Stimulated activated CD4-positive, alpha-beta T cell treated with anti-CD3 and anti-CD28 coated beads, Interleukin-1b, Interleukin-23, amount 100 ng/mL, for 48 hours (primary cell): ENCODE measurements at places on chromosomes 12 and 14.

DNA sequence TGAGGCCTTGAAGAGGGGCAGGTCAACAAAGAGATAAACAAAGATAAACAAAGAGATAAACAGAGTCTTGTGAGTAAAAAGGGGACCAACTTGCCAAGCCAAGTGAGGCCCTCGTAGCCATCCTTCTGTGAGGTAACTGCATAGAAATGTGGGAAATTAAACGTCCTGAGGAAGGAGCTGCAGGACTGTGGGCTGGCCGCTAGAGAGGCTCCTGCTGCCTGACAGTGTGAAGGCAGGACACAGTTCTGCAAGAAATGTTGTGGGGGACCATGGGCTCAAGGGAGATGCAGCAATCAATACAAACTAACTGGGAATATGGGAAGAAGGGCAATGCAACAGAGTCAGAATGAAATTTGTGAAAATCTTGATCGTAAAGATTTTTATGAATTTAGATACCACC is 91.9 kb downstream of the SLC8A3 start:
- no peak for DNase-seq

DNA sequence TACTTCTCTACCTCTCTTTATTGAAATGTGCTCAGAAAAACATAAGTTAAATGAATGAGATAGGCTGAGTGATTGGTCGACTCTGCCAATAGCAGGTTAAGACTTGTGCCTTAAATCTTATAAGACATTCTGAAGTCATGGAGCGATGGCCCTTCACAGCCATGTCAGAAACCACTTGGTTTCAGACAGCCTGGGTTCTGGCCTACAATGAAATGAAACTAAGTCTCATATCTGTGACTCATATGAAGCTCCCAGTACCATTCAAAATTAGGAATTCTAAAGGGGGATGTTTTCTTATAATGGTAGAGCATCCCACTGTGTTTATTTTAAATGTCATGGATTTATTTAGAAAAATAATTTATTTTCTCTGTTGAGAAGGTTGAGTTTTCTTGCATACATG is 42.6 kb downstream of the PLXNC1 start:
- no peak for DNase-seq

- no peak for DNase-seq
Measured at GRCh38 chr14:76985540-76986230, 42.8 kb downstream of the IRF2BPL start.

- DNase-seq: no peak
Measured at GRCh38 chr12:128734371-128734770, 89.4 kb downstream of the SLC15A4 start.

DNA sequence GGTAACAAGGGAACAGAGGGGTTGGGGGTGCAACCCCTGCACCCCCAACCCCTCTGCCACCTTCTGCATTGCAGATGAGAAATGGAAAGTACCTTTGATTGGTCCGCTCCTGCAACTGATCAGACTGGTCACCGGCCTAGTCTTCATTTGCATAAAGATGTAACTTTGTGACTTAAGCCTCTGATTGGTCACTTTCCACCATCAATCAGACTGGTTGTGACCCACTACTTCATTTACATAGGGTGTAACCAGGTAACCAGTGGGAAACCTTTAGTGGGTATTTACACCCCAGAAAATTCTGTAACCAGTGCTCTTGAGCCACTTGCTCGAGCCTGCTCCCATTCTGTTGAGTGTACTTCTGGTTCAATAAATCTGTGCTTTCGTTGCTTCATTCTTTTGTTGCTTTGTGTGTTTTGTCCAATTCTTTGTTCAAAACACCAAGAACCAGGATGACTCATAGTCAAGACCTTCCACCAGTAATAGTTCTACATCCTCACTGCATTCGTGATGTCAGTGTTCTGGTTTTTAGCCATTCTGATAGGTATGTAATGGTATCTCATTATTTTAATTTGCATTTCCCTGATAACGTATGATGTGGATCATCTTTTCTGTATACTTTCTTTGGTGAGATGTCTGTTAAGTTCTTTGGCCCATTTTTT is 30.8 kb downstream of the LEMD3 start:
- DNase-seq: no peak

DNA sequence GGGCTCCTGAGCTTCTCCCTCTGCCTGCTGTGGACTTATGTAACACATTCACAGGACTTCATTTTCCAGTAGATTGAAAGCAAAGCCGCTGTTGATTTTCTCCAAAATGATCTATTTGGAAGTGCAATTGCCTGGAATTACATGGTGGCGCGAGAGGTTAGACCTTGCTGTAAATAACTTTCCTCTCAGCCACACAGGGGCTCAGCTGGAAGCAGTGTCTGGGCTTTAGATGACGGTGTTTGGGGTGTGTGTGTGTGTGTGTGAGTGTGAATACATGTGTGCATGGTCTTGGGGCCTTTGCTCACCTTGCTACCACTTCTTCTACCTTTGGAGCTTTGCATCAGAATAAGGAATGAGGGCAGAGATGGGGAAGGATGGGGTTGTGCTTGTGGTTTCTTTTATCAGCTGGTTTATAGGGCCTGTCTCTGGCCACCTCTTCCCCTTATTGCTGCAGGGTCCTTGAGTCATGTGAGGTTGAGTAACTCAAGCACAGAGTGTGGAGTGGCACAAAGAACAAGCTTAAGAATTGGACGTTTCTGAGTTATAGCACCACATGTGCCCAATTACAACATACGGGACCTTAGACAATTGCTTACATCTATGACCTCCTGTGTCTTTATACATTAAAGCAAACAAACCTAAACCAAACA is 280.6 kb downstream of the NRXN3 start:
- no peak for DNase-seq

- no peak for DNase-seq
Measured at GRCh38 chr12:131351319-131352028, 359.4 kb upstream of the SFSWAP start.

DNA sequence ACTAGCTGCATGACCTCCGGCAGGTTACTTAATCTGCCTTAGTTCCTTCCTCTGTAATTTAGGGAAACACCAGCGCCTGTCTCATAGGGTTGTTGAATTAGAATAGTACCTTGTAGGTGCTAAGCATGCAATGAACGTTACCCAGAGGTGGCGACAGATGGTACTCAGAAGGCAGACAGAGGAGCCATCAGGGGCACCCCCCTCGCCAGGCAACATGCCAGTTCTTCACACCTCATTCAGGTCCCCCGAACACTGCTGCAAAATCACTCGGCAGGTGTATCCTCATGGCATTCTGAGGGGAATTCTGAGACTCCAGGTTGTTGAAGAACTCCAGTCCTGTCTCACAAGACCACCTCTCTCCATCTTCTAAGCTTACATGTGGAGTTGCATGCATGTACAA is 10.1 kb downstream of the ISM2 start:
- DNase-seq: no peak

DNA sequence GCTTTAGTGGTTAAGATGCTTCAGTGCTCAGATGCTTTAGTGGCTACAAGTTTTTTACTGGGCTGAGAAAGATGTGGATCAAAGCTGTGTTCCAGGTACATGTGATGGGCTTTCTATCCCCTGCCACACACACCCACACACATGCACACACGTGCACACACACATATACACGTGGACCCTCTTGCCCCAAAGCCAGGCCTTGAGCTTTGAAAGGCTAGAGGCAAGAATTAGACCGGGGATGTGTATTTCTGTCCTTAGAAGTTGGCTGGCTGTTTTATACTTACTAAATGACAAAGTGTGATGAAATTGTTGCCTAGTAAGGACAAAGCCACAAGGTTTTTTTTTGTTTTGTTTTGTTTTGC is 376.5 kb downstream of the C12orf75 start:
- DNase-seq: no peak
